Uterine smooth muscle cell (primary cell): ENCODE measurements at places on chromosomes 2 and 18. TPM values are rescaled to one million over a fixed set of nuclear protein-coding genes. Genes with fewer than 3 reads are reported as not detected.

Gene SIX2
- 1.00 and 1.1 TPM in 2 replicates for total RNA-seq

Gene SOS1
- total RNA-seq: 13.6 and 16.2 TPM in 2 replicates

Gene KCNG2
- total RNA-seq: not detected in 2 replicates

Gene HOXD13
- 7.5 and 7.7 TPM in 2 replicates for total RNA-seq

Gene CD8B
- not detected in 2 replicates for total RNA-seq

Gene SCN7A
- 0.11 and 0.12 TPM in 2 replicates for total RNA-seq

Gene NR4A2
- total RNA-seq: 0.11 and 0.25 TPM in 2 replicates
